ENCODE measurements at places on chromosomes 2 and 18. TPM values are rescaled to one million over a fixed set of nuclear protein-coding genes. Genes with fewer than 3 reads are reported as not detected.

- DNase-seq, result no peak
These were observed 37.7 kb downstream of the CD28 start for GRCh38 chr2:203744091-203744490.

Gene IL37
- total RNA-seq, result not detected

GRCh38 chr2:232521959-232522622 lies 1.9 kb downstream of the PRSS56 start:
- peak; percentile 62 for DNase-seq

GRCh38 chr18:5142859-5143258 lies 54.2 kb downstream of the AKAIN1 start:
- DNase-seq, result no peak

Gene SERPINB13
- total RNA-seq, result not detected

DNA sequence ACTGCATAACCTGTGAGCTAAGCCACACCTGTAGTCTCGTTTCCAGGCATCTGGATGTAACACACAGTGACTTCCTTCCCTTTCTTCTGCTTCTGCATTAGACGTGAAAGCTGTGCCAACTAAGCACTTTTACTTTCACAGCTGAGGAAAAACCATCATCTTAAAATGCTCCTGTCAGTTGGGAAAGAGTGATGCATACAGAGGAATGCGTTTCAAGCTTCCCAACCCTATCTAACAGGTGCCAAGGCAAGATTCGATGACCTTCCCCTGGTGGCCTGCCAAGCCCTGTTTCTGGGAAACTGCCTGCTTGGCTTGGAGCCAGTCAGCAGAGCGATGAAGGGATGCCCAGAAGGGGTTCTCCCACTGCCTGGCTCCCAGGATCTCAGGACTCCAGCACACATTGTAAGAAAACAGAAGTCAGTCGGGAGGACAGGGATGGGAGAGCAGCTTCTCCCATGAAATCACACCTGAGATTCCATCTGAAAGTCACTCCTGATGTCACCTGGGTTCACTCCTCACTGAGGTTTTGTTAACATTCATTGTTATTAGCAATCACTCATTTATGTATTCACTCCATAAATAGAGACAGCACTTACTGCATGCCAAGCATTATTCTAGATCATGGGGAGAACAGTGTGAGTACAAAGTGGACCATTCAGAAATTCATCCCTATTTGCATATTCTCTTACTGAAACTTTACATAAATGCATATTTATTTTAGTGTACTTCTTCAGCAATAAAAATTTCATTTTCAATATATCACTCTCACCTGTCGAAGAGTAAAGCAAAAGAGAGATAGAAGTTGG lies 64.1 kb downstream of the DTNA start:
- DNase-seq, result no peak

GRCh38 chr18:50626317-50626716 lies 66.4 kb downstream of the MAPK4 start:
- no peak for DNase-seq

Gene LAMA1
- total RNA-seq, result not detected

Measured in activated CD8-positive, alpha-beta memory T cell treated with anti-CD3 and anti-CD28 coated beads, Interleukin-2, amount 10 ng/mL, durations not matched to agents 7 days and 5 days (primary cell).